NCI-H187 (cell line): ENCODE measurements at places on chromosomes 4 and X.
A peak's percentile ranks its signal among the peaks of the same experiment; 100 is the strongest.

- peak; percentile 65 for DNase-seq
Measured at GRCh38 chr4:5198656-5199541, 147.6 kb downstream of the STK32B start.

DNA sequence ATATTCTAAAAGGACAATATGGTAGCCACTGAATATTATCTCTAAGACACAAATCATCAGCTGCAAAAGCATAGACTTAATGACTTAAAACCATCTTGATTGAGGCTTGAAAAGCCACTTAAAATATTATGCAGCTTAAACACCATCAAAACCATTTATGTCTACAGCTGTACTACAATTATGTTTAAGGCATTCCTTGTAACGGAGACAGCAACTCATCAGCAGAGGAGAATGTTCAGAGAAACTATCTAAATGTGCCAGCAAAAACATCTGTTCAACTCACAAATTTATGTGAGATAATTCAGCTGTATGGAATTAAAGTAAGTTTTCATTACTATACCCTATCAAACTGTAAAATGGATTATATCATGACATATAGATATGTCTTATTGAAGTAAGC, 147.9 kb upstream of the CTSO start:
- no peak for DNase-seq

GRCh38 chr4:187416216-187416615, 579.4 kb upstream of the ZFP42 start:
- DNase-seq = no peak

DNA sequence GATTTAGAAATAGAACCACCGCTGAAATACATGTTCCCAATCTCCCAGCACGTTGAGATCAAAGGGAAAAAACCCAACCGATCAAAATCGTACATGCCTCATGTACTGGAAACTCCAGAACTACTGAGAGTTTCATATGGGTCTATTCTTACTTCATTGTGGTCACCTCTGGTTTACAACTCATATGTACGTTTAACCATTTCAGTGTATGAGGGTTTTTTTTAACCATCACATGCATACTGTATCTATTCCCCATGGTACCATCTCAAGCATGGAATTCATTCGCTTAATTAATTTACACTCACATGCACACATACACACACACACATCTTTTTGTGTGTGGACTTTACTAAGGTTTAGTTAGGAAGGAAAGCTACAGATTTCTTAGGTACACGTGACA, 46.0 kb upstream of the CLNK start:
- DNase-seq = no peak

- no peak for DNase-seq
Measured at GRCh38 chr4:150722908-150723362, 141.0 kb downstream of the MAB21L2 start.

GRCh38 chrX:124346877-124347241, 496 bp downstream of the SH2D1A start:
- no peak for DNase-seq

- DNase-seq = no peak
Measured at GRCh38 chr4:110778521-110778920, 155.6 kb upstream of the PITX2 start.

DNA sequence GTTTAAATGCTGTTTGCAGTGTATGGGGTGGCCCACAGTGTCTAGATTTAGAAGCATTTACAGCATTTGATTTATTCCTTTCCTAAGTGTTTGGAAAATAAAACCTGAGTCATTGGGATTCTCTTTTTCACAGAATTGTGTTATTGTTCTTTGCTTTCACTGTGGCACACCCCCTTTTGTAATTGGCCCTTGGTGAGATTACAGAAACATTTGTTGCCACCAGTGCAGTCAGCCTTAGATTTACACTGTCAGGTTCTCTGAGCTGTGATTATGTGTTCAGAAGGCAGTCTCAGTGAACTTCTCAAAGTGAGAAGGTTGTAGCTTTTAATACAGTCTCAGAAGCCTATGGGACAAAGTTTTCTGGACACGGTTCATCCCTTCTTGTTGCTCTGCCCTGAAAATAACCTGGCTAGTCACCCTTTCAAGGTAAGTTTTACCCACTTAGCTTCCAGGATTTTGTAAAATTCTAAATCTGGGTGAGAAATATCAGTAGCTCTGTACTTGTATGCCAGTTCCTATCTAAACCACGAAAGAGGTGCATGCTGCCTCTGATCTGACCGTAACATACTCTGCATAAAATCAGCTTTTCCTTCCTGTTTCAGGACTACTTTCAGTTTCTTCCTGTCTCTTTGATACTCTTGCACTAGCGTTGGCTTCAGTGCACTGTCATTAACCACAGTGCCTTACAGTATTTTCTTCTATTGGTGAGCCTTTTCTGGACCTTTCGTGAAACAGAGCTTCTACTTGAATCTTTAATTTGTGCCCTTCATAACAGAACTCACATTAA, 12.6 kb downstream of the RUFY3 start:
- no peak for DNase-seq
